Suppressor macrophage (primary cell): ENCODE measurements at places on chromosomes 11 and 22.
A peak's percentile ranks its signal among the peaks of the same experiment; 100 is the strongest.

DNA sequence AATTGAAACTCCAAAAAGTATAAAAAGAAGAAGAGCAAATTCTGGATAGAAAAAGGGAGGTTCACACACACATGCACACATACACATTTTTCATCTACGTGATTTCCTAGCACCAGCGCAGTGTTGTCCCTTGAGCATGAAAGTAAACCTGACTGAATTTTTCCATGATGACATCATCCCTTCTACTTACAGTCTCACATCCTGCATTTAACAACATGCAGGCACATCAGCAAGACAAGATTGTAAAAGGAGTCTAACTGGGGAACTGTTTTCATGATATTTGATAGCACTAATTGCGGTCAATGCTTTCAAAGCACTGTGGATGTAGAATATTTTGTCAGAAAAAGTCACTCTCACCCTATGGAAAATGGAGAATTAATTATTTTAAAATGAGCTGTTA lies 36.6 kb downstream of the GAS2 start:
- no peak for DNase-seq

DNA sequence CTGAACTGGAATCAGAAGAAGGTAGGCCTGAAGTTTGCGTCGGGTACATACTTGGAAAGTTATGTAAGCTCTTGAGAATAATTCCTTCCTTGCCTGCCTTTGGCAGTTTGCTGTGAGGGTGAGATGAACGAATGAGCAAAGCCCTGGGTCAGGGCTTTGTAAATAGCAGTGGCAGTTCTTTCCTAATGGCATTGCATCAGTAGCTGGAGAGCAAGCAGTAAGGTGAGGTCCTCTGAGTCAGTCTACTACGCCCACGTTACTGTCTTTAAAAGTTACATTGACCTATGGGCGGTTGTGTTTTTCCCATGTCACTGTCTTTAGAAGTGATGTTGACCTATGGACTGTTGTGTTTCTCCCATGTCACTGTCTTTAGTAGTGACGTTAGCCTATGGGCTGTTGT lies 179.1 kb upstream of the E2F8 start:
- no peak for DNase-seq

DNA sequence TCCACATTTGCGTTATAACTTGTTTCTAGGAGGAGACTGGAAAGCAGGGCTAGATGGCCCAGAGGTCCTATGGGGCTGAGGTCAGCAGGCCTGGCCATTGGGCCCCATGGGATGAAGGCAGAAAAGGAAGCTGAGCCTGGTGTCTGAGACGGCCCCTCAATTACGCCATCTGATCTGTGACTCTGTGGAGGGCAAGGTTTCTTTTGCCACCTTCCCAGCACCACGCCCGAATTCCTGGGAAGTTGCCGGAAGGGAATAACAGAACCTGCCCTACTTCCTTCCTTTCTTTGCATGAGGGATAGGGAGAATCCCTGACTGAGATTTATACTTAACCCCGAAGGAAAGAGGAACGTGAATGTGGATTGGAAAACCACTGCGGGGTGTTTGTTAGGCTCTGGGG lies 118.1 kb downstream of the MPPED1 start:
- DNase-seq = no peak

DNA sequence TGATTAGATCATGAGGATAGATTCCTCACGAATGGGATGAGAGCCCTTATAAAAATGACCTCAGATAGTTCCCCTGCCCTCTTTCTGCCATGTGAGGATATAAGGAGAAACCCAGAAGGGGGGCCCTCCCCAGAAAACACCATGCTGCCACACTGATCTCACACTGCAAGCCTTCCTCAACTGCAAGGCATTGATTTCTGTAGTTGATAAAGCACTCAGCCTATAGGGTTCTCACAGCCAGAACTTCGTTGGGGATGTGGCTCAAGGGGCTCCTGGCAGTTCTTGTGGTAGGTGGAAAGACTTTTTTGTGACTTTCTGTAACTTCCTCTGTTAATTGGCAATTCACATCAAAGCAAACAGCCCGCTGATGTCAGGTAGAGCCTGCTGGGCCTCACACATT lies 108.9 kb downstream of the CD44 start:
- no peak for DNase-seq

DNA sequence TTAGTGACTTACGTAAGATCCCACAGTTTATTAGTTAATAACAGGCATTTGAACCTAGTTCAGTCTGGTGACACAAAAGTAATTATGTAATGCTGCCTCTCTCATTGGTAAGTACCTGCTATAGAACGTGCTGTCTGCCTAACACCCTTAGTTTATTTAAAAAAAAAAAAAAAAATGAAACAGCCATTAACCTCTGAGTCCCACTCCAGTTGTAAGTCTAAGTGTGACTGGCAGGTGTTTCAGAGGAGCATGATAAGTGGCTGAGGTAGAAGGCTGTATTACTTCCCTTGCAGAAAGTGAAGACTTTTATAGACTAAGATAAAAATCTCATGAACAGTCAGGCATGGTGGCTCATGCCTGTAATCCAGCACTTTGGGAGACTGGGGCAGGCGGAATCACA lies 140.5 kb downstream of the TRIM44 start:
- DNase-seq = no peak

DNA sequence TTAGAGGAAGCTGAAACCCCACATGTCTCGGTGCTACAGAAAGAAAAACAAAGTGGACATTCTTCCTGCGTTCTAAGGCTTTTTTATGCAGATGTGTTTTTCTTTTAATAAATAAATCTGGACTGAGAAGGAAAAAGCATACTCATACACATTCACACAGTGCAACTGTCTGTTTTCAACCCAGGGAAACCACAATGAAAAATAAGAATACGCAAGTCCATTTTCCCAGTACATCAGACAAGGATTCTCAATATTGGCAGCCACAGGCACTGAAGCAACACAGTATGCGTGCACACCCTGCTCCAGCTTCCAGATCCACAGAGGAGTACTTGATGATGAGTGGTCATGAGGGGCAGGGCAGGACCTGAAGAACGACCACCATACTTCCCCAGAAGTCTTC lies 86.9 kb downstream of the ETS1 start:
- no peak for DNase-seq

DNA sequence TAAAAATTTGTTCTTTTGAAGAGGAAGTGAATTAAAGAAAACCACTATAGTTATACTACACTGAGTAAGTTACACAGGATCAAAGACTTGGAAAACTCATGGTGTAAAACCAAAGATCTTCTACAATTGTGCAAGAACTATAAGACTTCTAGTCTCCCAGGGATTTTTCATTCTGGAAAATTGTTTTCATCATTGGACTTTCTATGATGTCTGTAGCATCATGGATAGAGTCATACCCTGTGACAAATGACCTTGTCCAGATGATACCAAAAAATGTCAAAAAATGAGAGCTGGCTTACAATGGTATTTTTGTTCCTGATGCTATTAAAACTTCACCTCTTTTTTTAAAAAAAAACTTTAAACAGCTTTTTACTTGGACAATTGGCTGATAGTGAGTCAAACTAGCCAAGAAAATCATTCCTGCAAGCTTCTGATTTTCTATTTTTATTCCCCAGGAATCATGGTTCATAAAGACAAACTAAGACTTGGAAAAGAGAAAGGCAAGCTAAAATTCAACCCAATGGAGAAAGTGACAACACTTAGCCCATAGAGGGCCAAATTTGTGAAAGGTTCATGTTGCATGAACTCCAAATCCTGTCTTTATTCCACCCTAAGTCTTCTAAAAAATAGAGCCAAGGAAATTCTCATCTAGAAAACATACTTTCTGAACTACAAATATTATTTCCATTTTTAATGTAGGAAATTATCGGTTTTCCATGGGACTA lies 30.7 kb downstream of the ME3 start:
- no peak for DNase-seq

- no peak for DNase-seq
Measured at GRCh38 chr11:41872870-41873269, 413.4 kb upstream of the LRRC4C start.

DNA sequence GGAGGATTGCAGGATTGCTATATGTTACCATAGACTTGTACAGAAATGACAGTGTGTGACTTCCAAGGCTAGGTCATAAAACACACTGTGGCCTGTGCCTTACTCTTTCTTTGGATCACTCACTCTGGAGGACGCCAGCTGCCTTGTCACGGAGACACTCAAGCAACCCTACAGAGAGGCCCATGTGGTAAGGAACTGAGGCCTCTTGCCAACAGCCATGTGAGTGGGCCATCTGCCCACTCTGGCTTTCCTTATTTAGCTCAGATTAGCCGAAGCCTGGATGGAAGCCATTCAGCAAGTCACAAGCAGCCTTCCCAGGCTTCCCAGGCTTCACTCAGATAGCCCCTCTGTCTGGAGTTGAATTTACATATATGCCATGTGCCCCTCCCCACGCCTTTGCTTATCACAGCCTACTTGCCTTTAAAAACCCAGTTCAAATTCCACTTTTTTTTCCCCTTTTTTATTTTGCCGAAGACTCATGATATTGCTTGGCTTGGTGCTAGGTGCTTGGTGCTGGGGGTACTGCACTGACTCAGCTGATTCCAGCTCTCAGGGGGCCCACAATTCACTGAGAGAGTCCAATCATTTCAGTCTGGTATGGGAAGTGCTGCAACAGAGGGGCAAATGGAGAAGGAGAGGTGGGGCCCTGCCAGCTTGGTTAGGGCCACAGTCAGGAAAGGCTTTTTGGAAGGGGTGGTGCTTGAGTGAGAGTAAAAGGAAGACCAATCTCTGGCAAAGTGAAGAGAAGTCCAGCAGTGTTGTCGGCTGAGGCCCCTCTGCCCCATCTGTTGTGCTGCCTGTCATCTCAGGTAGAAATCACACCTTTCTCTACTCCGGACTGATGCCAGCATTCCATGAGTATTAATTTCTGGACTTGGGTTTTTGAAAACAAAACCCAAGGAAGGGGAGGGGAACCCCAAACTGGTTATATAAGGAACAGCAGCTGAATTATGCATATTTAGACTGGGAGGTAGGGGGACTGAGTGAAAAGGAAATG lies 14.5 kb upstream of the P4HA3 start:
- peak; percentile 72 for DNase-seq

- DNase-seq = peak; percentile 92
Measured at GRCh38 chr22:36853407-36854099, 7.3 kb upstream of the NCF4 start.

DNA sequence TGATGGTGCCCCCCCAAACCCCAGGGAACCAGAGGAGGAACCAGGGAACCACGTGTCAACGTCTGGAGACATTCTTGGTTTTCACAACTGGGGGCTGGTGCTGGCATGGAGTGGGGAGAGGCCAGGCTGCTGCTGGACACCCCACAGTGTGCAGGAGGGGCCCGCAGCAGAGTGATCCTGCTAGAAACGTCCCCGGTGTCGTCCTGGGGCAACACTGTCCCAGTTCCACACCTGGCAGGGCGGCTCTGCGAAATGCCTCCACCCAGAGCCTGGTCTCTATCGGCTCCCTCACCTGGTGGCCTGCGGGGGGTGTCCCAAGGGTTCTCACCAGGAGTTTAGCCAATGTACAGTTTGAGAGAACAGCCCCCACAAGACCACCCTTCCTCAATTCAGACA lies 226.3 kb downstream of the CTTN start:
- no peak for DNase-seq

GRCh38 chr11:29119116-29119515 lies 897.7 kb downstream of the KCNA4 start:
- no peak for DNase-seq

DNA sequence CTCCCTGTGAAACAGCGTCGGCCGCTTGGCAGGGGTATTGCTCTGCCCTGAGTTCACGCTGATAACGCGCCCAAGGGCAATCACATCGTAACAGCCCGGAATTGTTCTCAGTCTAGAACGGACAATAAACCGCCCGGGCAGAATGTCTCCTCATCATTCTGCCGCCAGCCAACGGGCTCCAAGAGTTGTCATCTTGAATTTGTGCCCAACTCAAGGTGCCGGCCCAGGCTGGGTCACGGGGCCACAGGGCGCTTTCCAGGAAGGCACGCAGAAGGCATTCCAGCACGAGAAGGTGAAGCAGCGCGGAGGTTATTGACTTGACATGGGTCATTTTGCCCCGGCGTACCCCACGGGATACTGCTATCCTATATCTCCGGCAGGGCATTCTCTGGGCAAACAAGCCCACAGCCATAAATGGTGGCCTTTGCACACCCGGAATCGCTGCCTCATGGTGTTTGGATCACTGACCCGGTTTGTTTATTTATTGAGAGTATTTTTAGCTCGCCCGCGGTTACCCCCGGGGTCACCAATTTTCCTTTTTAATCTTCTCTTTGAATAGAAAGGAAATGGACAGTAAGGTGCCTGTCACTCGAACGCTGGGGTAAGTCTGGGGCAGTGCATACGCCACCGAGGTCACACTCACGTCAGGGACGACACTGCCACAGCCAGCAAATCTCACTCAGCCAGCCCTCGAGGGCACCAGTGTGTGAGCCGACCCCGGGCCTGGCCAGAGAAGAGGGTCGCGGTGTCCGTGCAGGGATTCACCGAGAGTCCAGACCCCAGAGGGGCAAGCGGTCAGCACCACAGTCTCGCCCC lies 72.4 kb upstream of the FGF3 start:
- DNase-seq = no peak

GRCh38 chr11:83717537-83717936 lies 431.4 kb upstream of the CCDC90B start:
- no peak for DNase-seq

DNA sequence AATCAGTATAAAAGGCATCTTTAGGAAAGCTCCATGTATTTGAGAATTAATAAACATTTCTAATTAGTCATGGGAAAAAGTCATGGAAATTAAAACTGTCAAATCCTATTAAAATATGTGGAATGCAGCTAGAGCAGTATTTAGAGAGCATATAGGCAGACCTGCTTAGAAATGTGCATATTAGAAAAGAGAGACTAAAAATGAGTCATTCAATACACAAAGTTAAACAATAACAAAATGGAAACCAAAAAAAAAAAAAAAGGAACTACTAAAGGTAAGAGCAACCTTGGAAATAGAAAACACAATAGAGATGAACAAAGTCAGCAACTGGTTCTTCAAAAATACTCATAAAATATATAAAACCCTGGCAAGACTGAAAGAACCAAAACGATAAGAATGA lies 59.7 kb upstream of the RASSF10 start:
- DNase-seq = no peak

DNA sequence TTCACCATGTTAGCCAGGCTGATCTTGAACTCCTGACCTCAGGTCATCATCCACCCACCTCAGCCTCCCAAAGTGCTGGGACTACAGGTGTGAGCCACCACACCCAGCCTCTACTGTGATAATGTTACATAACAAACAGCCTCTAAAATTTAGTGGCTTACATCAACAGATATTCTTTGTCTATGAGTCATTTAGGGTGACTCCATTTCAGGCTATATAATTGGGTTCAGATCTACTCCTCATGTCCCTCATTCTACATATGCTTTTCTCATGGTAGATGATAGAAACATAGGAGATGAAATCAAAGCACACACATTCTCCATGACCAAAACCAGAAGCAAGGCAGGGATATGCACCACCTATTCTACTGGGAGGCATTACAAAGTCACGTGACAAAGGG lies 72.7 kb downstream of the SIK2 start:
- no peak for DNase-seq

DNA sequence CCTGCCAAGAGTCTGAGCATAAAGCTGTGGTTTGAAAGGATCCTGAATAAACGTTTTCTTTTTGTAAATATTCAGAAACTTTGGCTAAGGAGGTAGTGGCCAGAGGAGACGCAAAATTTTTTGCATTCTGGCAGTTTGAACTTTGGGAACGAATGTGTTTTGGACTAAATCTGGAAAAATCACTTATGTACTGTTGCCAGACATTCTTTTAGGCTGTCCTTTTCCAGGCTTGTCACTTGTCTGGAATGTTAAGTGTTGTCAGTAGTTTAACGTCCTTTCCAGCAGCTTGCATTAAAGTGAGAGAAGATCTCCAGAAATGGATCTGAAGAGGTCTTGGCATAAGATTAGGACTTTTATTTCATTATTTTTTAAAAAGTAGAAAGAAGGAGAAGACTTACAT lies 18.5 kb downstream of the SPECC1L start:
- no peak for DNase-seq
